ENCODE measurements at places on chromosomes 16 and 17.
A peak's percentile ranks its signal among the peaks of the same experiment; 100 is the strongest.

DNA sequence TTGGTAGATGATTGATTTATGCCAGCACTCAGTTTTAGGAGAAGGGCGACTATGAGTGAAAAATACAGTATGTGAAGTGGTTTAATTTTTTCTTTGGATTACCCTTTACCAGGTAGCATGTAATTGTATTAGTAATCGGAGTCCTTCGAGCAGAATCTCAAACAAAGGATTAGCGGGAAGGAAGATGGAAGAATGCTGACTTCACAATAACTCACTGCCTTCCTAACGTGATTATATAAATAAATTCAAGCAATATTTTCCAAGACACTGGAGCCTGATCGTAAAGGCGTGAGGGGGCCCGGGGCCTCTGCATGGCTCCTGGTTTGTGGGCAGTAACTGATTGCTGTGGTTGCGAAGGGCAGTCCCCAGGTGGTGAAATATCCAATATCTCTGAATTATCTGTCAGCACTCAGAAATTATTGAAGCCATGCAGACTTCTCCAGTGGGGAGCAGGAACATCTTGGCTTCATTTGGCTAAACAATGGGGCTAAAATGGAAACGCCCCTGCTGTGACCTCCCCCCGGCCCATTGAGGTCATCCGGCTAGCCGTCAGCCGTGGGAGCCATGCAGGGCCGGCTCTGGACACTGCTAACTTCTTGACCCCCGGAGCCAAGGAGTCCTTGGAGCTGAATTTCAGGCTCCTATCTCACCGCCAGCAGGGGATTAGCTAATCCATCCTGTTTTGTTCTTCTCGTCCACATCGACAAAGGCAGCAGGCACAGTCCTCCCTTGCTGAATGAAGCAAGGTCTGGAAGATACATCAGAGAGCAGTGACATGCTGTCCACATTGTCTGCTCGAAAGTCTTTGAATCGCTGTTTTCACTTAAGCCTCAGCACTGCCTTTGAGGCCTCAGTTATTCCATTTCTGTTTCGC lies 295.9 kb upstream of the N4BP1 start:
- DNase-seq, result no peak

DNA sequence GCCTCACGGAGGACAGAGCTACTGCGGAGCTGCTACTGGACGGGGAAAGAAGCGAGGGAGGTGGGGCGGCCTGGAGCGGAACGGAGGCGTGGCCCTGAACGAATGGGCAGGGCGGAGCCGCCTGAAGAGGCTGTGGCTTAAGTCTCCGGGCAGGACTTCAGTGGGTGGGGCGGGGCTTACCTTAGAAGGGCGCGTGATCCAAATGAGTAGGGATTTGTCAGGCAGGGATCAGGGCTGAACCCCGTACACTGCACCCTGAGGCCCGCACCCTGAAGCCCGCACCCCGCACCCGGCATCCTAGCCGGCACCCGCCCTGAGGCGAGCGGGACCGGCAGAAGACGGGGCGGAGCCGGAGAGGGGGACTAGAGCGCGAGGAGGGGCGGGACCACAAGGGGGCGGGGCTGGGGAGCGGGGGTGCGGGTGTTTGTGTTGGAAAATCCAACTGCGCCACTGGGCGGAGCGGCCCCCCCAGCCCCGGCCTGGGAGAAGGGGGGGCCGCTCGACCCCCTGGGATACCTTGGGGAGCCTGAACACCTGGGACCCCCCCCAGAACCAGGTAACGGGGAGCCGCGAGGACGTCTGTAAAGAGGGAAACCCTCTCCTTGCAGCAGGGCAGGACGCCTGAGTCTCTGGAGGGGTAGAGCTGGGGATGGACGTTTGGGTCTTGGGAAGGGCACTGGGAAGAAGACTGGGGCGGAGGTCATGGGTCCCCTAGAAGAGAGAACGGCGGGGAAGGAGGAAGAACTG lies at the start of gene KDM6B:
Gene KDM6B, plus strand, starts transcription at position 423 of the 747 bp plus-strand sequence. CDS start 11,338 bp downstream, outside the sequence.
- peak; percentile 76 for DNase-seq

GRCh38 chr16:79523971-79524370 lies 76.6 kb downstream of the MAF start:
- no peak for DNase-seq

- no peak for DNase-seq
Measured at GRCh38 chr17:80892019-80892855, 99.4 kb upstream of the CHMP6 start.

- no peak for DNase-seq
Measured at GRCh38 chr16:88498576-88499208, 45.6 kb downstream of the ZFPM1 start.

GRCh38 chr16:2784358-2785100 lies 2.8 kb downstream of the PRSS33 start:
- no peak for DNase-seq

DNA sequence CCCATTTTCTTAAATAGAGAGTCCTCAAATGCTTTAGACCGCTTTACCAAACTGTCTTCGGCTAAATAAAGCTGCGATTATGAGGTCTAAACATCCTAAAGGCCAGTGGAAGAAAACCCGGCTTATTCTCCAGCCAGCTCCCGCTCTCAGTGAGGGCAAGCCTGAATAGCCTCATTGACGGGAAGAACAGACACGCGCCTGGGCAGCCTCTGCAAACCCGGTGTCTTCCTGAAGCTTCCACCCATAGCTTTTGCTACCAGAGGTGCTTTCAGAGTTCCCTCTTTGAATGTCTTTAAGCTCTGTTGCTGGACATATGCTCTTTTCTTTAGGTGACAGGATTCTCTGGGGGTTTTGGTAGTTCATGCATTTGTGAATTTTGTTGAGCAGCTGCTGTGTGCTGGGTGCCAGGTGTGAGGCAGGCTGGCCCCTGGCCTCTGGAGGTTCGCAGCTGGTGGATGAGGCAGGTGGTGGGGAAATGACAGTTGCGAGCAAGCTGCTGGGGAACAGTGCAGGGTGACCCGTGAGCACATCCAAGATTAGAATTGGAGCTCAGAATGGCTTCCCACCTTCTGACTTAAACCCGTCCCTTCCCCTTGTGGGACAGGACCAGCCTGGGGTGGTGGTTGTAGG lies 44.7 kb downstream of the CRISPLD2 start:
- no peak for DNase-seq

DNA sequence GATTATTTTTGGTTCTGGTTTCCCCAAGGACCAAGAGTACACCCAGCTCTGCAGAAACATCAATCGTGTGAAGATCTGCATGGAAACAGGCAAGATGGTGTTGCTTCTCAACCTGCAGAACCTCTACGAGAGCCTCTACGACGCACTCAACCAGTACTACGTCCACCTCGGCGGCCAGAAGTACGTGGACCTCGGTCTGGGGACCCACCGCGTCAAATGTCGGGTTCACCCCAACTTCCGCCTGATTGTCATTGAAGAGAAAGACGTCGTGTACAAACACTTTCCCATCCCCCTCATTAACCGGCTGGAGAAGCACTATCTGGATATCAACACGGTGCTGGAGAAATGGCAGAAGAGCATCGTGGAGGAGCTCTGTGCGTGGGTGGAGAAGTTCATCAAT lies 67.4 kb upstream of the ENDOV start:
- no peak for DNase-seq

DNA sequence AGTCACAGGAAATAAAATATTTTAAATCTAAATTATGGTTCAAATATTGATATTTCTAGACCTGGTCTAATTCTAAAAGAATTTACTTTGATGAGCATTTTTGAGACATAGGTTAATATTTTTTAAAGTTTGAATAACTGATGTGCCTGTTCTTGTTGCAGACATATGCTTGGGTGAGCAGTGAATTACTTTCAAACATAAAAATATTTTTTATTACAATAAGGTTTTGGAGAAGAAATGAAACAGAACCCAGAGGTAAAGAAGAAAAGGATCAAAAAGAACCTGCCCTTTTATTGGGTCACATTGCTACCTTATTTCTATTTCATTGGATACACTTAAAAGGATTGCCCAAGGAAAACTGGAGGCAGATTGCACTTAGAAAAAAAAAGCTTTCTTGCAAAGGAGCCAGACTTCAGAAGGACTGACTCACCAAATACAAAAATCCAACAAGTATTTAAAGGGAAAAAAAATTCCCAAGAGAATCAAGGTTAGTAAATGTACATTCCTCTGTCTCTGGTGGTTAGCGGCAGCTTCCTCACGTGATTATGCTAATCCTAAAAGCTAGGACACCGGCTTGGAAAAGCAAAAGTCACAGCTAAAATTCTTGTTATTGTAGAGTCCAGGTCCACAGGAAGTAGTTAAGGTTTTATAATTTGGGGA lies 18.5 kb downstream of the ENPP7 start:
- no peak for DNase-seq

- DNase-seq, result no peak
Measured at GRCh38 chr17:58181796-58182195, 10.7 kb upstream of the EPX start.

DNA sequence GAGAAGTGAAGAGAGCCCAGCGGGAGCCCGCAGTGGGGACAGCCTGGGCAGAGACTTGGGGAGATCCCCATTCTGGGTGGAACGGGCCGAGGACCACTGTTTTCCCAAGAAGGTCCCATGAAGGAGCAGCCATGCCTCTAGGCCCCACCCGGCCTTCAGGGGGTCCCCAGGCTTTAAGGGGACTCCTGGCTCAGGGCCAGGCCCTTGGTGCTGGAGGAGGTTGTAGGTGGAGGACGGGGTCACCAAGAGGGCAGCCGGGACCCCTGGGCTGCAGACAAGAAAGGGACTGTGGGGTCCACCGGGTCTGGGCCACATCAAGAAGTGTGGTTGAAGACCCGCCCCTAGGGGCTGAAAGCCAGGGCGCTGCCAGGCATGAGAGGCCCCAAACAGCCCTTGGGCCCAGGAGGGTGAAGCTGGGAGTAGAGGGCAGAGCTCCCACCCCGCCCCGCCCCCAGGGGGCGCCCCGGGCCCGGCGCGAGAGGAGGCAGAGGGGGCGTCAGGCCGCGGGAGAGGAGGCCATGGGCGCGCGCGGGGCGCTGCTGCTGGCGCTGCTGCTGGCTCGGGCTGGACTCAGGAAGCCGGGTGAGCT lies at the start of gene PRSS21:
Gene PRSS21, plus strand, starts transcription at position 487 of the 589 bp plus-strand sequence. Its CDS starts 32 bp downstream, at position 519.
- DNase-seq, result no peak

DNA sequence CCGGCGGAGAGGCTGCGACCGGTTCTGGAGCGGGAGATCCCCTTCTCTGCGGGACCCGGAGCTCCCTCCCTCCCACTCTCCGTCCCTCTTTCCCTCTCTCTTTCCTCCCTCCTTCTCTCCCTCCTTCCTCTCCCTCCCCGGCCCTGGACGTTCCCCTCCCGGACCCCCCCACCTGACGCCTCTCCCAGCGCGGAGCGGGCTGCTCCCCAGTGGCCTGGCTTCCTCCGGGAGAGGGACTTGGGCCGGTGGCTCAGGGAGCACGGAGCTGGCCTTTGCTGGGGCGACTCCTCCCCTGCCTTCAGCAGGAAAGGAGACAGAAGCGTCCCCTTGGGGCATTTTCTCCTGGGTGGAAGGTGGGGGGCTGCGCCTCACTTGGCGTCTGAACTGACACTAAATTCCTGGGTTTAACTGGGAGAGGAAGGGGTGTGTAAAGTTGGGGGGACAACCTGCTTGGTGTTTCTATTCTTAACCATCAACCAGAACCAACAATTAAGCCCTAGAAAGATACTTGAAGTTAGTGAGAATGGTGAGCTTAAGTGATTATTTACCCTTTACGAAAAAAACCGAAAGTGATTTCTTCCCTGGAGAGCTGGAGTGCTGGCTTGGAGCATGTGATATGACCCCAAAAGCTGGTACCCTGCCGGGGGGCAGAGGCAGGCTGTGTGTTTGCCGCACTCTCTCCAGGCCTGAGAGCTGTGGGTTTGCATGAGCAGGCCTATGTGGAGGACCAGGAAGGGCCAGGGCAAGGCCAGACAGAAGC lies 775 bp downstream of the SPIRE2 start:
- no peak for DNase-seq

- DNase-seq, result no peak
Measured at GRCh38 chr17:5580367-5580766, 3.9 kb downstream of the NLRP1 start.

- DNase-seq, result no peak
Measured at GRCh38 chr17:38562903-38563302, 42.8 kb downstream of the SRCIN1 start.

DNA sequence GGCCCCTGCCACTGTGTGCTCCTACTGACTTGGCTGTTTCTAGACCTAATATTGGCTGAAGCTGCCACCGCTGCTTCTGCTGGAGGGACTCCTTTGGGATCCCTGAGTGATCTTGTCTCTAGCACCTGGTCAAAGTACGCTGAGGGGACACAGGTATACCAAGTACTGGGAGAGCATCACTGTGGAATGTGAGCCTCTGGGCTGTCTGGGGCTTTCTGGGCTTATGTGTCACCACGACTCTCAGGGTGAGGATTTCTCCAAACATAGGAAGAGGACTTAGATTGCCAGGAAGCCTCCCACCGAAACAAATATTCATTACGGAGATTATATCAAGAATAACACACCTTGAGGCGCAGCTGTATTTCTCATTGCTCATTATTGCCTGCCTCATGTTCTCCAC lies 435.8 kb downstream of the HS3ST3B1 start:
- DNase-seq, result no peak

DNA sequence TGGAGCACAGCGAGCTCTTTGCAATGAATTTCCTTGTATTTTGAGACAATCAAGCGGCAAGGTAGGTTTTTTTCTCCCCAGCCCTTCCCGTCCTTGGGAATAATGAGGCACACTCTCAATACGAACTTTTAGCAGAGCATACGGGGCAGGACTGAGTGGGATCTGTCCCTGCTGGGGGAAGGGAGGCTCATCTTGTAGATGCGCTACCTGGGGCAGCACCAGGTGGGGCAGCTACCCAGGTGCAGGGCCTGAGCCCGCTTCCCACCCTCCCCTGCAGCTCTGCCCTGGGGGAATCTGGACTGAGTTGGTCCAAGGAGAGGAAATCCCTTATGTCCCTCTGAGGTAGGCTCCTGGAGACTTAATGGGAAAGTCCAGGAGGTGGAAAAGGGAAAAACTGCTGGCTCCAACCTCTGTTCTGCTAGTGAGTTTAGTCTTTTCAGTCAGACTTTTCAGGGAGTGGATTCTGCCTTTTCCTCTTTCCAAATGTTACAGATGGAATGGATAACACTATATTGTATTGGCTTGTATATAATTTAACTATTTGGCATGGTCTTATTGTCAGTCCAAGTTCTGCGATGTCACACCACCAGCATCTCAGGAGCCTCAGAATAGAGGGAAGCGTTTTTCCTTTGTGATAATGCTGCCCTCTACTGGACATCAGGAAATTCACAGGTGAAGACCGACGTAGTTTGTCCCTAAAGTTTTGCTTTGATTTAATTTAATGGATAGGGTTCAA lies 9.6 kb upstream of the CES1 start:
- DNase-seq, result no peak

DNA sequence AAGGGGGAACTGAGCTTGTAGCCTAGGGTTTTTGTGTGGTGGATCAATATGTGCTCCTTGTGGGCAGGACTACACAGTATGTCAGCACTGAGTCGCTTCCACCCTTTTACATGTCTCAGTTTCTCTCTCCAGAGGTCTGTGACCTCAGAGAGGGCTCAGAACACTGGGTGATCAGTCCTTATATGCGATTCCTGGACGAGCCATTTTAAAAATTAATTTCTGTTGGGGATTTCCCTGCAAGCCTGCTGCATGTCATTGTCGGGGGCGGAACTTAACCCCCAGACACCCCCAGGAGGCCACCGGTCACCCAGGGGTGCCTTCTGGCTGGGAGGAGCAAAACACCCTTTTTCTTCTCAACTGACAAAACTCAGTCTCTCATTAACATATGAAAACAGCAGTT lies 14.1 kb downstream of the DHRS7B start:
- DNase-seq, result no peak

Measured in progenitor cell of endocrine pancreas (in vitro differentiated cells).